ENCODE measurements at places on chromosomes 12 and 14. TPM values are rescaled to one million over a fixed set of nuclear protein-coding genes. Genes with fewer than 3 reads are reported as not detected.

Gene WIF1
- total RNA-seq, result not detected

Gene RTL1
- total RNA-seq, result 0.18 TPM

Gene DMAC2L
- total RNA-seq, result 14.1 TPM

Gene C14orf180
- not detected for total RNA-seq

Gene HOXC9
- 0.28 TPM for total RNA-seq

Gene PIK3C2G
- total RNA-seq, result not detected

Gene PTPRO
- 0.74 TPM for total RNA-seq

Gene CAPS2
- 2.1 TPM for total RNA-seq

Gene PLA2G1B
- total RNA-seq, result not detected

GRCh38 chr14:88748288-88748687, 44.5 kb downstream of the EML5 start:
- H3K27me3 ChIP-seq, result no peaks in the 10 kb centered on the region
- no peak overlapping the region for H3K27ac ChIP-seq
- H3K36me3 ChIP-seq, result no peaks in the 10 kb centered on the region

GRCh38 chr12:16562435-16562834, 43.5 kb downstream of the LMO3 start:
- H3K4me1 ChIP-seq, result no peaks in the 10 kb centered on the region
- H3K27me3 ChIP-seq, result no peaks in the 10 kb centered on the region
- no peak overlapping the region for H3K4me3 ChIP-seq
- no peak overlapping the region for H3K27ac ChIP-seq

GRCh38 chr12:44317651-44318126, 481.8 kb downstream of the TMEM117 start:
- no peak for DNase-seq
- no peak overlapping the region for H3K4me3 ChIP-seq
- H3K27ac ChIP-seq, result no peak overlapping the region
- no peaks in the 10 kb centered on the region for H3K27me3 ChIP-seq
- H3K4me1 ChIP-seq, result no peaks in the 10 kb centered on the region
- no peaks in the 10 kb centered on the region for H3K36me3 ChIP-seq

DNA sequence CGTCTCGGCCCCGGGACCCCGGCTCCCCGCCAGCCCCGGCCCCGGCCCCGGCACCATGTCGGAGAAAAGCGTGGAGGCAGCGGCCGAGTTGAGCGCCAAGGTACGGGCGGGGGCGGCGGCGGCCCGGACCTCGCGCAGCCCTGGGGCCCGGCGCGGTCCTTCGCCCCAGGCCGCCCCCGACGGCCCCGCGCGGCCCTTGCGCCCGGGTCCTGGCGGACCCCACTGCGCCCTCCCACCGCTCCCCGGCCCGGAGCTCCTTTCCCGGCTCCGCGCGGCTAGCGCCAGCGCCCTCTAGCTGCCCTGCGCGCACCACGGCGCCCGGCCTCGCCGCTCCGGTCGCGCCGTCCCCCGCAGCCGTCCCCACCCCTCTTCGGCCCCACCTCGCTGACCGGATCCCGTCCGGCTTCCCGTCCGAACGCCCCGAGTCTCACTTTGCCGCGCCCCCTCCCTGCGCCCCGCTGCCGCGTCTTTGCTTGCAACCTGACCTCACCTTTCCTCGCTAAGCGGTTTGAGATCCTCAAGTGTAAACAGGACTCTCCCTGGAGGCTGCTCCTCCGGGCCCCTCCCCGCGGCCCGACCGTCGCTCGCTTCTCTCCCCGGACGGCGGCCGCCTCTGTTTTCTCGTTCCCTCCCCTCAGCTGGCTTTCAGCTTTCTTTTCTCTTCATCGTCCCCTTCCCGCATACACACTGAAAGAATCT, 637 bp downstream of the PTMS start:
- DNase-seq, result peak; percentile 79
- peak overlapping the region; percentile 99 for H3K4me3 ChIP-seq
- H3K36me3 ChIP-seq, result peaks cover 31% of the 10 kb centered on the region
- H3K27me3 ChIP-seq, result peaks cover 37% of the 10 kb centered on the region

- H3K4me1 ChIP-seq, result peaks cover 7% of the 10 kb centered on the region
- H3K36me3 ChIP-seq, result peaks cover 7% of the 10 kb centered on the region
- DNase-seq, result no peak
- no peak overlapping the region for H3K27ac ChIP-seq
- no peaks in the 10 kb centered on the region for H3K27me3 ChIP-seq
- no peak overlapping the region for H3K4me3 ChIP-seq
These were observed 16.9 kb downstream of the PPTC7 start for GRCh38 chr12:110565894-110566871.

GRCh38 chr12:25236190-25236589, 14.5 kb downstream of the KRAS start:
- H3K27ac ChIP-seq, result no peak overlapping the region
- H3K27me3 ChIP-seq, result no peaks in the 10 kb centered on the region
- H3K4me1 ChIP-seq, result no peaks in the 10 kb centered on the region

- DNase-seq, result no peak
- H3K27me3 ChIP-seq, result no peaks in the 10 kb centered on the region
- H3K4me3 ChIP-seq, result no peak overlapping the region
- no peaks in the 10 kb centered on the region for H3K36me3 ChIP-seq
- H3K27ac ChIP-seq, result no peak overlapping the region
These were observed 435.0 kb downstream of the GXYLT1 start for GRCh38 chr12:41709463-41710285.

- H3K36me3 ChIP-seq, result no peaks in the 10 kb centered on the region
- H3K27me3 ChIP-seq, result peaks cover 5% of the 10 kb centered on the region
- no peak overlapping the region for H3K27ac ChIP-seq
- H3K4me1 ChIP-seq, result peaks cover 8% of the 10 kb centered on the region
- DNase-seq, result no peak
- H3K4me3 ChIP-seq, result no peak overlapping the region
These were observed 142.2 kb upstream of the RFLNA start for GRCh38 chr12:124152731-124153130.

DNA sequence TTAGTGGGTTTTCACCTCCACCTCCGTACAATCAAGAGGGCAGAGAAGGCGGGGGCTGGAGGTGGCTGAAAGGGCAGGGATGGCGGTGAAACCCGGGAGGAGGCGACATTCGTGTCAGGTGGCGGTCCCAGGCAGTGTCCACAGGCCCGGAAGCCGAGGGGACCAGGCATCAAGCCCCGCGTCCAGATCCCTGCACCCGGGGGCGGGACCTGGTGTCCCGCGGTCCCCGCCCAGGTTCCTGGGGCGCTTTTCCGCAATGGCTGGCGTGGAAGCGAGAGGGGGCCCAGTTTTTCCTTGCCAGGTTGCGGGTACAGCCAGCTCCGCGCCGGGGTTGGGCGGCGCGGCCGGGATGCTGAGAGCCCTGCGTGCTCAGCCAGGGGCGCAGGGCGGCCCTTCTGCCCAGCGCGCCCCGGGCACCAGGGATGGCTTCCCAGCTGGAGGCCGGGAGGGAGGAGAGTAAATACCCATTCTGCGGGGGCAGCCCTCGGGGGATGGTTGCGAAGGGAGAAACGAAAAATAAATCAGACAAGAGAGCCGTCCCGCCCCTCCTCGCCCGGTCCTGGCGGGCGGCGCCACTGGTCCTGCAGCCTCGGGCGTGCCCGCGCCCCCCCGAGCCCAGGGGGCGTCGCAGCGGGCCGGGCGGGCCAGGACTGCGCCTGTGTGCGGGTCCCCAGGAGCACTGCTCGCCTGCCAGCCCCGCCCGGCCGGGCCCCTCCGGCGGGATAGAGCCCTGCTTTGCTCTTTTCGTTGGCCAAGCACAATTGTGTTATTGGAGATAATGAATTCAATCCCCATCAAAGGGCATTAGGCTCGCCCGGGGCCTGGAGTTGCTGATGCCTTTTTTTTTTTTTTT, 11.5 kb downstream of the FOXA1 start:
- H3K4me3 ChIP-seq, result no peak overlapping the region
- peaks cover 5% of the 10 kb centered on the region for H3K27me3 ChIP-seq
- no peak overlapping the region for H3K27ac ChIP-seq
- H3K36me3 ChIP-seq, result no peaks in the 10 kb centered on the region
- peaks cover 7% of the 10 kb centered on the region for H3K4me1 ChIP-seq

DNA sequence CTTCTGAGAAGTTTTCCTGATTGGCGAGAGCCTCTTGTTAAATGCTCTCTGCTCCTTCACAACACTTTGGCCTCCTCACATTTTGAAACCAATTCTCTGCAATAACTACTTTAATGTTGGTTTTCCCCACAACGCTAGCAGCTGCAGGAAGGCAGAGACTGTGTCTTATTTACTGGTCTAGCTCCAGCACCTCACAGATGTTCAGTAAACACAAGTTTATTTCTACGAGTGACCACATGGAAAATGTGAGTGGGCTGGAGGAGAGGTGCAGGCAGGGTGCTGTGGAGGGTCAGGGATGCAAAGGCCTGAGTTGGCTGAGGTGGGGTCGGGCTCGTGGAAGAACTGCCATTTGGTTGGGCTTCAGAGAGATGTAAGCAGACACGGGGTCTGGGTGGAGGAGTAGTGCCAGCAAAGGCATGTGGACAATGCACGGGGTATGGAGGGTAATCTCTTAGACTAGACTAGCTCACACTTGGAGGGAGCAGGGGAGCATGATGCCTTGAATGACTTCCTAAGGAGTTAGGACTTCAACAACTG, 117.4 kb upstream of the RTL1 start:
- H3K4me3 ChIP-seq, result no peak overlapping the region
- peaks cover 12% of the 10 kb centered on the region for H3K36me3 ChIP-seq
- H3K27me3 ChIP-seq, result peaks cover 19% of the 10 kb centered on the region
- H3K27ac ChIP-seq, result no peak overlapping the region

DNA sequence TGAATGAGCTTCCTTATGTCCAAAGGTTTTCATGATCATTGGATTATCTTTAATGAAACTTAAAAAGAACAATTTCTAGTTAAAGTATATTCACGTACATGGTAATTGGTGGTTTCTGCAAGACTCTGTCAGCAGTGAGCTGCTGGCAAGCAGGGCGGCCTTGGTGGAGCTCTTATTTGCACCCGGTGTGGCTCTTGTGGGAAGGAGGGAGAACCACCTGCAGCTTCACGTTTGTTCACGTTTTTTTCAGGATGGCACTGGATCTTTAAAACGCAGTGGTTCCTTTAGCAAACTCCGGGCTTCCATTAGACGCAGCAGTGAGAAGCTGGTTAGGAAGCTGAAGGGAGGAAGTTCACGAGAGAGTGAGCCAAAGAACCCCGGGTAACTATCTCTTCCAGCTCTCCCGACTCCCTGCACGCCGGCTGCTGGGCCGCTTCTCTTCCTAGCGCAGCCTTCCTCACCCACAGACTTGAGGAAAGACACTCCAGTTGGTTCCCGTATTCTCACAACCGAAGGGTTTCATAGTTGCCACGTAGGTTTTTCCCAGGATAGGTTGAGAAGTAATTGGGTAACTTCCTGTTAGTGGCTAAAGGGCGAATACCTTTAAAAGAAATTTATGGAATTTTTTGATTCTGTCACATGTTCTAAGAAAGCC, 28.3 kb downstream of the XRCC3 start:
- DNase-seq, result no peak
- H3K4me3 ChIP-seq, result no peak overlapping the region

GRCh38 chr12:51108136-51108535, 24.7 kb upstream of the CSRNP2 start:
- no peaks in the 10 kb centered on the region for H3K4me1 ChIP-seq
- H3K36me3 ChIP-seq, result peaks cover 21% of the 10 kb centered on the region
- no peak overlapping the region for H3K27ac ChIP-seq

DNA sequence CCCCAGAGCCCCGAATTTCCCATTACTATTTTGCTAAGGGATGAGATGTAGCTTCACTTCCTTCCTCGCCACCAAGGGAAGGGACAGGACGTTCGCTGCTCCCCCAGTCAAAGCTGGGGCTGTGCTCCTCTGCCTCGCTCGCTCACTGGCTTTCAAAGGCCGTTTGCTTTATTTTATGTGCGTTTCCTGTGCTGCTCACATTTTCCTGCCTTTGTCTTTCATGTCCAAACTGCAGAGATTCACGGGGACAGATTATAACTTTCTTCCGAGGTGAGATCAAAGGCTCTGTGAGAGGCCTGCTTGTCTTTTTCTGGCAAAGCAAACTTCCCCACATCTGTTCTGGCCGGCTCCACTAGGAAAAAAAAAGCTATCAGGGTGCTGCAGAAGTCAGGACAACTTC, 76.0 kb upstream of the FZD10 start:
- H3K27ac ChIP-seq, result peak overlapping the region; percentile 37
- no peak for DNase-seq
- peaks cover 17% of the 10 kb centered on the region for H3K27me3 ChIP-seq
- H3K4me3 ChIP-seq, result peak overlapping the region; percentile 48
- peaks cover 32% of the 10 kb centered on the region for H3K36me3 ChIP-seq
- no peaks in the 10 kb centered on the region for H3K4me1 ChIP-seq

GRCh38 chr14:93266127-93266526, 59.1 kb downstream of the UBR7 start:
- no peak overlapping the region for H3K4me3 ChIP-seq
- DNase-seq, result no peak
- no peaks in the 10 kb centered on the region for H3K27me3 ChIP-seq
- peaks cover 8% of the 10 kb centered on the region for H3K36me3 ChIP-seq
- peaks cover 23% of the 10 kb centered on the region for H3K4me1 ChIP-seq

GRCh38 chr12:30138483-30138882, 354.7 kb upstream of the TMTC1 start:
- no peaks in the 10 kb centered on the region for H3K36me3 ChIP-seq
- DNase-seq, result no peak
- no peak overlapping the region for H3K27ac ChIP-seq
- no peak overlapping the region for H3K4me3 ChIP-seq
- H3K27me3 ChIP-seq, result no peaks in the 10 kb centered on the region

DNA sequence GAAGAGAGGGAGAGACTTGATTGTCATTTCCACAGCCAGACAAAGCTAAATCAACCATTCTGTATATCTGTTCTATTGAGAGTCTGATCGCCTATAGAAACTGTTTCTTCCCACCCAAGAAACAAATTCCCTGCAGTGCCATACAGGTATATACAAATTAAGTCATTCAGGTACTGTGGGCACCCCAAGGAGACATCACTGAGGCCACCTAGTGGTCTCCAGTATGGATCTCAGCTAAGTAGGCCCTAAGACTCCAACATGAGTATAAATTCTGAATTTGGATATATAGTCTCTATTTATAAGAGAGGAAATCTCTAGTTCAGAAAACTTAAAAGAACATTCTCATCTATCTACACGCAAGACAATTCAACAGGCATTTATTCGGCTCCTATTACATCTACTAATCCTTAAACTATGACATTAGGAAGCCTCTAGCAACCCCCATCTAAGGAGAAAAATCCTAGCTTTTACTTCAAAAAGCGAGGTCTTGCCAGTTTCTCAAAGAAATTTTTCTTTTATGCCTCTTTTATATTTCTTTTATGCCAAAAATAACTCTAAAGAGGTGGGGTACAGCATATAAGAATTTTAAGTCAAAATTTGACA, 62.6 kb downstream of the DCAF5 start:
- no peak overlapping the region for H3K27ac ChIP-seq
- DNase-seq, result peak; percentile 15
- peaks cover 43% of the 10 kb centered on the region for H3K4me1 ChIP-seq
- H3K4me3 ChIP-seq, result no peak overlapping the region

GRCh38 chr14:34665785-34666435, 36.0 kb upstream of the SNX6 start:
- no peaks in the 10 kb centered on the region for H3K4me1 ChIP-seq
- no peaks in the 10 kb centered on the region for H3K36me3 ChIP-seq
- no peaks in the 10 kb centered on the region for H3K27me3 ChIP-seq
- DNase-seq, result no peak
